ENCODE measurements at places on chromosomes 2 and 18.

GRCh38 chr2:80852079-80852807 is 547.7 kb upstream of the LRRTM1 start:
- DNase-seq = no peak

DNA sequence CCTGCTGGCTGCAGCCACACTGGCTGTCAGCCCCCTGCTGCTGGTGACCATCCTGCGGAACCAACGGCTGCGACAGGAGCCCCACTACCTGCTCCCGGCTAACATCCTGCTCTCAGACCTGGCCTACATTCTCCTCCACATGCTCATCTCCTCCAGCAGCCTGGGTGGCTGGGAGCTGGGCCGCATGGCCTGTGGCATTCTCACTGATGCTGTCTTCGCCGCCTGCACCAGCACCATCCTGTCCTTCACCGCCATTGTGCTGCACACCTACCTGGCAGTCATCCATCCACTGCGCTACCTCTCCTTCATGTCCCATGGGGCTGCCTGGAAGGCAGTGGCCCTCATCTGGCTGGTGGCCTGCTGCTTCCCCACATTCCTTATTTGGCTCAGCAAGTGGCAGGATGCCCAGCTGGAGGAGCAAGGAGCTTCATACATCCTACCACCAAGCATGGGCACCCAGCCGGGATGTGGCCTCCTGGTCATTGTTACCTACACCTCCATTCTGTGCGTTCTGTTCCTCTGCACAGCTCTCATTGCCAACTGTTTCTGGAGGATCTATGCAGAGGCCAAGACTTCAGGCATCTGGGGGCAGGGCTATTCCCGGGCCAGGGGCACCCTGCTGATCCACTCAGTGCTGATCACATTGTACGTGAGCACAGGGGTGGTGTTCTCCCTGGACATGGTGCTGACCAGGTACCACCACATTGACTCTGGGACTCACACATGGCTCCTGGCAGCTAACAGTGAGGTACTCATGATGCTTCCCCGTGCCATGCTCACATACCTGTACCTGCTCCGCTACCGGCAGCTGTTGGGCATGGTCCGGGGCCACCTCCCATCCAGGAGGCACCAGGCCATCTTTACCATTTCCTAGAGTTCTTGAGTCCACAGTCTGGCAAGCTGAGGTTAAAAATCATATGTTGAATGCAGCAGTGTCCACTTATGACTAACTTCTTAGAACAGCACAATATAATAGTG is 741 bp downstream of the GPR148 start:
- no peak for DNase-seq

DNA sequence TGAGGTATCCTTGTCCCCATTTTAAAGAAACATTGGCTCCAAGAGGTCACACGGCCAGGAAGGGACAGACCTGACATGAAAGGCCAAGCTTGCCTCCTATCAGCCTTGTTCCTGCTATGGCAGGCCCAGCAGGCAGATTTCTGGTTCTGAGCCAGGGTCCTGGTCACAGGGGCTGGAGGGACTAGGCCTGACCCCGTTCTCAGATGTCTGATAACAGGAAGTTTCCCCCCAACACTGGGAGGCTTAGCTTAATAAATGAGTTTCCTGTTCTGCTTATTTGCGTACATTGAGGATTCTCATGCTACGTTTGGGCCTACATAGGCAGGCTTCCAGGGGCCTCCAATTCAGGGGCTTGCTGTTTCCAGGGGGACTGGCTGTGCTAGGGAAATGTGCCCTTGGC is 107.8 kb upstream of the LTBP1 start:
- no peak for DNase-seq

GRCh38 chr2:112835536-112836162 is 930 bp downstream of the IL1B start:
- no peak for DNase-seq

DNA sequence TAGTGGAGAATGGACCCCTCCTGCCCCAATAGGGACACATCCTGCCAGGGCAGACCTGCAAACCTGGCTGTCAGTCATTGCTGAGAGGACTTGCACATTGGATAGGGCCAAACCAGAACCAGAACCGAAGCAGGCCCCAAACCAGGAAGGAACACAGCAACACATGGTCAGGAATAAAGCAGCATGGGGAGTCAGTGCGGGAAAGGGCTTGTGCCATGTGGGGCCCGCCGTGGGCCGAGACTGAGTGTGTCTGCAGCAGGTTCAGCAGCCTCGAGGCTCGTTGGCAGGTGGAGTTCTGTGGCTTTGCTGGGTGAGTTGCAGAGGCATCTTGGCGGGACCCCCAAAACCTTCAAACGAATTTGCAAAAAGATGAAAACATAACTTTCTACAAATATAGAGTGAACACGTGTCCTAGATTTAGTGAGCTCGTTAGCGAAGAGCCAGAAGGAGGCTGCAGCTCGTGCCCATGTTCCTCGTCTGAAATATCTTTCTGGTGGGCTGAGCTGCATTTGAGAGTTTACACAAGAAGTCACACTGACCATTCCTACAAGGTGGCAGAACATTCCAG is 44.9 kb upstream of the LDLRAD4 start:
- no peak for DNase-seq

DNA sequence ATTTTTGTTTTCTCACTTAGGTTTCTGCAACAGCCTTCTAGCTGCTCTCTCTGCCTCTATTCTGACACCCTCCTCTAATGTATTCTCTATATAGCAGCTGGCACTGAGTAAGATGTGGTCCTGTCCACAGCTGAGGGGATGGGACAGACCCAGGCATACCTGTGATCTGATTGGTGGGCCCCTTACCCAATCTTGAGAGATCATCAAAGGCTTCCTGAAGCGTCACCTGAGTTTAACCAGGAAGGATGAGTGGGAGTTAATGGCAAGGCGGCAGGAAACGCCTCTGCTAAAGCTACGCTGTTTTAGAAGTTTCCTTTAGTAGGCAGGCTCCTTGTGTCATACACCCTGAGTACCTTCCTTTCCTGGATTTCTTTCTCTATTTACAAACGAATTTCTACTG is 5.7 kb upstream of the TET3 start:
- no peak for DNase-seq

DNA sequence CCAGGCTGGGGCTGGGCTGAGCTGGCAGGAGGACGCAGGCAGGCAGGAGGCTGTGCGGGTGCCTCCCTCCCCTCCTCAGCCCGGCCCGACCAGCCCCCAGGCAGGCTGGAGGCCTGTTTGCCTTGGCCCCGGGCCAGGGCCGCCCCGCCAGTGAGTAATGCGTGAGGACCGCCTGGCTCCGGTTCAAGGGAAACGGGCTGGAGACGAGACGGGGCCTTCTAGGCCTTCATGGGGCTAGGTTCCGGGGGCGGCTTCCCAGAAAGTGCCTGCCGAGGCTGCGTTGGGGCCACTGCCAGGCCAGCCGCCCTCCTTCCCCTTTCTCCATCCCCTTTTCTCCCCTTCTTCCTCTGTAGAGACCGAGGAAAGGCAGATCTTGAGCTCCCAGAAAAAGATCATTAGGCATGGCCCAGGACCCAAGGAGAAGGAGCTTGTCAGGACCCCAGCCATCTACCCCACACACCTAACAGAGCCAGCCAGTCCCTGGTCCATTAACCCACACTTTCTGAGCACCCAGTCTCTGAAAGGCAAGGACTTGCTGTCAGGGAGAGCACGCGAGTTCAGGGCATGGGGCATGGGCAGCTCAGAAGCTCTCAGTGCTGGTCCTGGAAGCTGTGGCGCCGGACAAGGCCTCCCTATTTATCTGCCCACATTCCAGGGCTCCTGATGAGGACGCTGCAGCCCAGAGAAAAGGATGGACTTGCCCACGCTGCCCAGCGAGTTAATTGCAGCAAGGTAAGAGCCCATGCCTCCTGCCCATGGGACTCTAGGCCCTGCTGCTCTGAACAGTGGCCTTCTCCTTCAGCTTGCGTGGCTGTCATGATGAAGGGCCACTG is 48.5 kb downstream of the SMAD7 start:
- DNase-seq = peak; percentile 90

DNA sequence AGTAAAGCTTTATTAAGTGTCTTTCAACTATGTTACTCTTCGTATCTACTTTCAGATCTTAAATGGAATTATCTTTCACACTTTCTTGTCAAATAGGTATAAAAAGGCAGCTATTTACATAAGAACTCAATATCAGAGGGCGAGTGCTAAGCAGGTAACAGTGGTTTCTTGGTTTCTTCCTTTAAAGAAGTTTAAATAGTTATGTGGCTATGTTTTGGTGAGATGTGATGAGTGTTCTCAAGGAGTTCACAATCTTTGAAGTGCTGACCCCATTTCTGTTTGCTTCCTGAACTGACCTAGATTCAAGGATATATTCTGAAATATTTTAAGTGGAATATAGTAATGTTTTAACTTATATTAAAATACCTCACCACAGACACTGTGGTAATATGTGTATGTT is 161.9 kb downstream of the DPP4 start:
- no peak for DNase-seq

- DNase-seq = no peak
Observed at GRCh38 chr2:70724366-70724765, 43.6 kb downstream of the ADD2 start.

DNA sequence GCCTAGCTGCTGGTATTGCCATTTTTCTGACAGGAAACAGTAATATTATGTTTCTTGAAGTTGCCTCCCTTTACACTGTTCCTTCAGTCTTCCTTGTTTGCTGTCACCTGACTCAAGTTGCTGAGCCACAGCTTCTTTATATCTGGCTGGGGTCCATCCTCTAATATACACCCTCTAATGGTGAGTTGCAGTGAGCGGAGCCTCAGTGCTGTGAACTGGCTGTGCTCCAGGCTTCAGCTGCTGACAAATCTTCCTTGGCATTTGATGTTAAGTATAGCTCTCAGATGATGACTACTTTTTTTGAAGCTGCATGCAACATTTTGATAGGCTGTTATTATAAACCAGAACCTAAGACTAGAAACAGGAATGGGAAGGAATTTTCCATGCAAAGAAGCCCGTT is 366.7 kb downstream of the NUP35 start:
- DNase-seq = no peak

GRCh38 chr18:24919181-24919797 is 432.7 kb downstream of the ZNF521 start:
- DNase-seq = no peak

- DNase-seq = no peak
Observed at GRCh38 chr2:157470321-157470720, 26.4 kb upstream of the CYTIP start.

GRCh38 chr18:10705291-10705690 is 179.5 kb downstream of the NAPG start:
- no peak for DNase-seq

DNA sequence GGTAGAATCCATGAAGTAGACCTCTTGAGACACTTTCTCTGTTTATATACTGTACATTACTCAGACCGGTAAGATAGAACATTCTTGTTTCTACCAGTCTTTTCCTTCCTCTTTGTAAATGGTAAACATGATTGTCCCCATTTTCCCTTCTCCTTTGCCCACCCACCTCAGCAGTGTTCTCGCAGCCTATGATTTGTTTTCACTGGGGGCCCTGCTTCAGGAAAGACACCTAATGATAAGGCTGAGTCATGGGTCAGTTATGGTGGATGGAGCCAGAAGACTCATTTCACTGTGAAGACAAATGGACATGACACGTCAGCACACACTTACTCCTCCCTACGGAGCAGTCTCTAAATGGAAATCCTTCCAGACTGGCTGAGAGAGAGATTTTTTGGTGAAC is 23.7 kb downstream of the CENPO start:
- no peak for DNase-seq

DNA sequence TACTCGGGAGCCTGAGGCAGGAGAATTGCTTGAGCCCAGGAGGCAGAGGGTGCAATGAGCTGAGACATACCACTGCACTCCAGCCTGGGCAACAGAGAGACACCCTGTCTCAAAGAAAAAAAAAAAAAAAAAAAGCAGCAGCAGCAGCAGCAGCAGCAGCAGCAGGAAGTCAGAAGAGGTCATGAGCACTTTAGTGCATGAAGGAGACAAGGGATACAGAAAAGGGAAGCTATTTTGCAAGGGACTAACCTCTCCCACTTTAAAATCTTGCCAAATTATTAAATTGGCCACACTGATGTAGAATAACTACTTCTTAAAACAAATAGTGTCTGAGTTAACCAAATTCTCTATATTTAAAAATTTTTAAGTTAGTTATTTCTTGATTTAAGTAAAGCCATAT is 113.4 kb upstream of the PDE1A start:
- DNase-seq = no peak

- no peak for DNase-seq
Observed at GRCh38 chr2:181197140-181197760, 216.8 kb downstream of the UBE2E3 start.

GRCh38 chr2:39141334-39142271 is 20.8 kb upstream of the SOS1 start:
- DNase-seq = no peak

DNA sequence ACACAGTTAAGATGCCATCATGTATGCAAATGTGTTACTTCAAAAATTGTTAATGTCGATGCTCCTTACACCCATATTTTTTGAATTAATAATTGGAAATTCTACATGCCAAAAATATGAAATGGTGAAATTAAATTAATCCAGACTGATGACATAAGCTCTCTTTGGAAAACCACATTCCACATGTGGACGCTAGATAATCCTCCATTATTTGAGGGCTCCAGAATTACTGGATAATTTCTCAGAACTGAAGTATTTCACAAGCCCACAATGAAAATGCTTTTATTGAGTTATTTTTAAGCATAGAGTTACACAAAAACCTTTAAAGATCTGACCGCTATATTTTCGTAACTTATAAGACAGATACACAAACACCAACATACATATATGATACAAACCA is 47.8 kb downstream of the FARSB start:
- no peak for DNase-seq

DNA sequence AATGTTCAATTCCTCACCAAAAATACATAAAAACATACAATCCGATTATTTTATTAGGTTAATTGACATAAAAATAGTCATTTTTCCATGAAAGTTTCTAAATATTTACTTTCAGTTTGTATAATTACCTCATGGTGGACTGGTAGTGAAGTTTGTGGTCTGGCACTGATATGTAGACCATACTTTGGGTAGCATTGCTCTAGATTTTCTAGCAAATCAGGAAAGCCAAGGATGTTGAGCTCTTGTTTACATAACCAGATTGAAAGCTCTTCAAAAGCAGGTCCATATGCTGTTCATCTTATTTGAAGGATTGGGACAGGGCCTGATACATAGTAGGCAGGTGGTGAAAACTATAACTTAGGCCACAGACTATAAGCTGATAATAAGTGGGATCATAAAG is 61.8 kb downstream of the COMMD1 start:
- no peak for DNase-seq

GRCh38 chr18:37207343-37207742 is 358.3 kb downstream of the CELF4 start:
- no peak for DNase-seq

DNA sequence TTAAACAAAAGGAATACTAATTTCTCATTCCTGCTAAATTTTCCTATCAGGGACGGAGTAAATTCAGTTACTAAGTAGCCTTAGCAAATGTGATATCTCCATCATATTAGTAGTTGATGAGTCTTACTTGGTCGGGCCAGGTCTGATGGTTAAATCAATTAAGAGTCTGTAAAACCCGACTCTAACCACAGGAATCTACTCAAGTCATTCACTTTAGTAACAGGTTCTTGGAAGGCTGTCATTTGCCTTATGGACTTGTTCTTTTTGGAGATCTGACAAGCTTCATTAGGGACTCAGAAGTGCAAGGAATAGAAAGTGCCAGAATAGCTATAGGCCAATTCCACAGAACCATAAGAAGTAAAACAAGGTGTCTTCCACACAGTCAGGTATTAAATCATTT is 119.0 kb downstream of the GCA start:
- no peak for DNase-seq
